ENCODE measurements at places on chromosomes 7 and 10.

DNA sequence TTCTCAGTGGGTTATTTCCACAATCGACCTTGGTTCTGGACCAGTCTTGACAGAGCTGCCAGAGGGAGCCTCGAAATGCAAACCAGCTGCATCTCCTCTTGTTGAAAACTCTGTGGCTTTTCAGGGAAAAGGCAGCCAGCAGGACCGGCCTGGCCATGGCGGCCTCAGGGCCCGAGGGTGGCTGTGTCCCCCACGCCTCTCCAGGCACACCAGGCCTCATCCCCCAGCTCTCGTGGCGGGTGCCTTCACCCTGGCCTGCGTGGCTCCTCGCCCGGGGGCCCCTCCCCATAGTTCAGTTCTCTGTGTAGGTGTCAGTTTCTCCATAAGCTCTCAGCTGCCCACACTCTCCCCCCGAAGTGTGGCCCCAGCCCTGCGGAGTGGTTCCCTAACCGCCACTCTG is 63.5 kb downstream of the MGMT start:
- peaks cover 4% of the 10 kb centered on the region for H3K4me1 ChIP-seq
- no peak overlapping the region for H3K27ac ChIP-seq
- no peak for DNase-seq

- DNase-seq, result no peak
- H3K4me1 ChIP-seq, result peaks cover 3% of the 10 kb centered on the region
- H3K27me3 ChIP-seq, result no peaks in the 10 kb centered on the region
Observed at GRCh38 chr7:78786055-78786454, 667.4 kb downstream of the MAGI2 start.

DNA sequence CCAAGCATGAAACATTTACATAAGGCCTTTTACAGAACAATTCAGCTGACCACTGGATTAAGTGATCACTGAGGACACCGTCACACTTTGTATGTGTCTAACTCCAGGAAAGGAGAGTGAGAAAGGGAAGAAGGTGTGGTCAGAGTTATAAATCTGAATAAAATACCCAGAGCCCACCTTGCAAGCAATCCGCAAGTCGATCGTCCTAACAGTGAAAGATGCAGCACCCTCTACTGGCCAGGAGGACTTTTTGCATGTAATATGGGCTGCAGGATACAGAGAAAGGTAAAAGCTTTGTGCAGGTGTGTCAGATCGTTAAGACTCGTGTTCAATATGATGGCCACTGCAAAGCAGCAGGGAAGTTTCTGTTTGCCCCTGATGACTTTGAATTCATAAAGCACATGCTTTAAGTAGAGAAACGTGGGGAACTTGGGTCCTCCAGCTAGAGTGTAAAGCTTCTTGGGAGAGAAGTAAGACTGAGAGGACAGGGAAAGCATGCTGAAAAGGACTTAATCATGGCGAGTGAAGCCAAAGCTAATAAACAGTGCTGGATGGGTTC is 68.5 kb upstream of the BMPER start:
- no peaks in the 10 kb centered on the region for H3K4me1 ChIP-seq
- no peaks in the 10 kb centered on the region for H3K27me3 ChIP-seq
- no peak overlapping the region for H3K4me3 ChIP-seq
- no peak overlapping the region for H3K27ac ChIP-seq
- H3K36me3 ChIP-seq, result no peaks in the 10 kb centered on the region

- DNase-seq, result no peak
- no peak overlapping the region for H3K4me3 ChIP-seq
- peaks cover 8% of the 10 kb centered on the region for H3K4me1 ChIP-seq
- H3K27me3 ChIP-seq, result no peaks in the 10 kb centered on the region
Observed at GRCh38 chr10:80729896-80730295, 192.2 kb downstream of the SH2D4B start.

DNA sequence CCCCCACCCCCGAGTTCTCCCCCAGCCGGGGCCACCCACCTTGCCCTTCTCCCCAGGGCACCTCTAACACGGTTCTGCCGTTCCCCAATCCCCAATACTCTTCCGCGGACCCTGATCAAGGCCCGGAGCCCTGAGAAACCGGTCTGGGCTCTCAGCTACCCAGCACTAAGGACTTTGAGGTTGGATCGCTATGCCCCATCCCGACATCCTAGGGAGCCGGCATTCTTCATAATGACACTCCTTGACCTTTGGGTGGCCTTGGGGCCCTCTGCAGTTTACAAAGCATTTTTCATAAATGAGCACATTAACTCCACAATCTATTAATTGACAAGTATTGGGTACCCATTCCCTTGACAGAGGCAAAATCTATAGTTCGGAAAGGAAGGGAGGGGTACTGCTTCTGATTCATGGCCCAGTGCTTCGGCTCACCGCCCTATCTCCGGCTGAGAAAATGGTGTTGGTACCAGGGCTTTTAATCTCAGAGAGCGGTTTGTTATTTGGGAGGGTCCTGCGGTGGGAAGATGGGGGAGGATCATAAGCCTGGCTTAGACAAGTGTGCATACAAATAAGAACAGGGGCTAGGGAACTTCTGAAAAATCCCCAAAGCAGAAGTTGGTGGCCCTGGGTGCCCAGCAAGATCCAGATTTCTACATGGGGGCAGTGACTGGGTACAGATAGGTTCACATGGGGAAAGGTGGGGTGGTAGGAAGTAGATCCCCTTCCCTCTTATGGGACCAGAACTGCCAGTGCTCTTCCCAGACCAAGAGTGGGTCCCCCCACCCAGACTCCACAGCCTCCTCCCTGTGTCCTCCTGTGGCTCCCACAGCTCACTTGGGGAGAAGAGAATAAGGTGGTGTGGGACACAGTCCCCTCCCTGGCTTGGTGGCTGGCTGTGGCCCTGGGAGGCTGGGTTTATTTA is 3.2 kb downstream of the IMPDH1 start:
- H3K4me3 ChIP-seq, result peak overlapping the region; percentile 38
- peaks cover 75% of the 10 kb centered on the region for H3K27me3 ChIP-seq
- DNase-seq, result peak; percentile 74
- no peak overlapping the region for H3K27ac ChIP-seq
- peaks cover 30% of the 10 kb centered on the region for H3K4me1 ChIP-seq
- no peaks in the 10 kb centered on the region for H3K36me3 ChIP-seq

GRCh38 chr7:96508371-96508770 is 186.5 kb upstream of the SLC25A13 start:
- no peak for DNase-seq
- no peaks in the 10 kb centered on the region for H3K27me3 ChIP-seq
- H3K36me3 ChIP-seq, result no peaks in the 10 kb centered on the region
- no peak overlapping the region for H3K27ac ChIP-seq

DNA sequence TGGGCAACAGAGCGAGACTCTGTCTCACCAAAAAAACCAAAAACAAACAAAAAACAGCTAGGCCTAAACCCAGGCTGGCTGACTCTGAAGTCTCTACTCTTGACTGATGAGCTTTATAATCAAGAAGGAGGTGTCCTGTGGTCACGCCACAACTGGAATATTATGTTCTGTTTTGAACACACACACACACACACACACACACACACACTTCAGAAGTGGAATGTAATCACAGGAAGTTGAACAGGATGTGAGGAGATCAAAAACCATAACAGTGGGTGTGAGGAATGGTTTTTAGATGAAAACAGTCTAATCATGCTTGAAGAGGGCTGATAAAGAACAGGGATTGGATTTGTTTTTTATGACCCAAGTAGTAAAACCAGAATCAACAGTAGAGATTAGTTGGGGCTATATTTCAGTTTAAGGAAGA is 51.1 kb upstream of the IL6 start:
- H3K27me3 ChIP-seq, result no peaks in the 10 kb centered on the region
- H3K27ac ChIP-seq, result no peak overlapping the region
- no peak overlapping the region for H3K4me3 ChIP-seq
- peaks cover 13% of the 10 kb centered on the region for H3K4me1 ChIP-seq

GRCh38 chr10:77866598-77866997 is 60.0 kb downstream of the DLG5 start:
- no peak overlapping the region for H3K27ac ChIP-seq
- H3K36me3 ChIP-seq, result no peaks in the 10 kb centered on the region
- no peaks in the 10 kb centered on the region for H3K27me3 ChIP-seq
- H3K4me3 ChIP-seq, result no peak overlapping the region

GRCh38 chr7:33191340-33191739 is 62.0 kb downstream of the BBS9 start:
- no peaks in the 10 kb centered on the region for H3K27me3 ChIP-seq
- H3K4me1 ChIP-seq, result no peaks in the 10 kb centered on the region
- no peak overlapping the region for H3K4me3 ChIP-seq
- no peak overlapping the region for H3K27ac ChIP-seq
- peak; percentile 51 for DNase-seq
- H3K36me3 ChIP-seq, result no peaks in the 10 kb centered on the region

DNA sequence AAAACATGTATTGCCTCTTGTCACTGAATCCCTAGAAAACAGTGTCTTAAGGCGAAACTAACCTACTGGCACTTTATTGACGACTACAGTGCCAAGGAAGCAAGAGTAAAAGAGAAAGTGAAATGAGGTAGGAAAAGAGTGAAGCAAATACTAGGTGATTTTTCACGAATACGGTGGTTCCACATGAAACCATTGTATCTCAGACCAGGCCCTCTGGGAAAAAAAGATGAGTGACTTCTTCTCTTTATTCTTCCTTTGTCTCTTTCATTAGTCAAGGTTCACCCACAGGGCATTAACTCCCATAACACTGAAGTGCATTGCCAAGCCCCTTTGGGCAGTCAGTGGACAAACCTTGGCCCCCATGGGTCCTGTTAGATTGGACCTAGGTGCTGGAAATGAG is 16.2 kb upstream of the MACC1 start:
- H3K27ac ChIP-seq, result no peak overlapping the region
- H3K27me3 ChIP-seq, result no peaks in the 10 kb centered on the region
- no peak for DNase-seq
- no peaks in the 10 kb centered on the region for H3K36me3 ChIP-seq

GRCh38 chr10:25261558-25261957 is 86.8 kb downstream of the GPR158 start:
- no peaks in the 10 kb centered on the region for H3K4me1 ChIP-seq
- DNase-seq, result no peak
- no peak overlapping the region for H3K4me3 ChIP-seq
- no peaks in the 10 kb centered on the region for H3K36me3 ChIP-seq

DNA sequence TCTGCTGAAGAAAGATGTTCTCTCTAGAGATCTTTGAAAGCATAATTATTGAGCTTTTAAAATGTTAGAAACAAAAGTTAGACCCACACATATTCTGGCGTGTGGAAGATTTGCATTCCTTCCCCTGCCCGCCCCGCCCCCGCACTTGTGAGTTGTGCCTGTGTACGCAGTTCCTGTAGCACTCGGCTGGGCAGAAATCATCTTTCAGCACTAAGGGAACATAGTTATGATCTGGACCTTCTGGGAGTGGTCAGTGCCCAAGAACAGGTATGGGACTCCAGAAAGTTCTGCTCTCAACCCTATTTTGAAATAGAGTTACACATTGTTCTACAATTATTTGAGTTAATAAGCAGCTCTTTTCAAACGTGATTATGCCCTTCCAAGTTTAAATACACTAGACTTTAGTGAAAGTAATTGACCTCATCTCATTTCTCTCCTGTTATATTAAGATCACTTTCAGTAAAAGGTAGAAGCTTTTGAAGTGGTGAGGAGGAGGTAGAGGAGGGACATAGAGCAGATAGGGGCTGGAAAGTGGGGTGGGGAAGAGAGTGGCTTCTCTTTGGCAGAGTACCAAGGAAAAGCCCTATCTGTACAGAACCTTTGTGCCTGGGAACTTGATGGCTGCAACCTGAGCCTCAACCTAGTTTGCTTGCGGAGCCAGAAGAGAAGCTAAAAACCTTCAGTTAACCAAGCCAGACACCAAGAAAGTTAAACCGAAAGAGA is 5.7 kb downstream of the BLVRA start:
- H3K4me3 ChIP-seq, result no peak overlapping the region
- peaks cover 22% of the 10 kb centered on the region for H3K4me1 ChIP-seq
- H3K36me3 ChIP-seq, result no peaks in the 10 kb centered on the region
- H3K27me3 ChIP-seq, result peaks cover 11% of the 10 kb centered on the region

DNA sequence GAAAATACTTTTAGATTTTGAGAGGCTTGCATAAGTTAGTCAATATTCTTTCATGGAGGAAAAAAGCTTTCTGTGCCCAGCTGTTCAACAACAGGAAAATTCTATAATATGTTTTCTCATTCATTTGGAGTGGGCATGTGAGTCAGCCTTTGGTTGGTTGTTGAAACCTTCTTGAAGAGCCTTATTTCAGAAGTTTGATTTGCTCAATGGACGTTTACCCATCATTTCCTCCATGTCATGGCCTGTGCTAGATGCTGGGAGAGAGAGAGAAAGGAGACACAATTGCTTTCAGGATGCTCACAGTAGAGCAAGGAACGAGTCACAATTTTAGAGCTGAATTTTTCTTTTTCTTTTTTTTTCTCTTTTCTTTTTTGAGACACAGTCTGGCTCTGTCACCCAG is 181.7 kb downstream of the PRKCQ start:
- DNase-seq, result no peak
- no peak overlapping the region for H3K27ac ChIP-seq
- H3K4me3 ChIP-seq, result no peak overlapping the region
- no peaks in the 10 kb centered on the region for H3K36me3 ChIP-seq
- peaks cover 8% of the 10 kb centered on the region for H3K4me1 ChIP-seq
- H3K27me3 ChIP-seq, result no peaks in the 10 kb centered on the region

DNA sequence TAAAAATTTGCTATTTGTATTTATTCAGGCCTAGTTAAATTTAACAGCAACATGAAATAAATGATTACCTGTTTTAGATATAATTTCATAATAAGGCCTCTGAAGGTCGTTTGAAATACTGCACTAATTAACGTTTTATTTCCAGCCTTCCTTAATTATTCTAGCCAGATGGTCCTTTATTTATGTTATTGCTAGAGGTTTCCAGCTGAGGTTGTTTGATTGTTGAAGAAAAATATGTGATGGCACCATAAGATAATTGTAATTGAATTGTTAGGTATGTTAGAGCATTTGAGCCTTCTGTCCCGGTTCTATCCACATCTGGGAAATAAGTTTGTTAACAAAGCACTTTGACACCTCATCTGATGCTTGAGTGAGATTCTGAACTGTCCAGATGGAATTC is 556.1 kb downstream of the ATRNL1 start:
- no peak for DNase-seq
- H3K27ac ChIP-seq, result no peak overlapping the region
- H3K36me3 ChIP-seq, result no peaks in the 10 kb centered on the region

GRCh38 chr7:93830141-93830925 is 60.2 kb downstream of the TFPI2 start:
- H3K4me1 ChIP-seq, result peaks cover 6% of the 10 kb centered on the region
- no peak for DNase-seq
- H3K4me3 ChIP-seq, result no peak overlapping the region
- no peaks in the 10 kb centered on the region for H3K36me3 ChIP-seq
- H3K27ac ChIP-seq, result no peak overlapping the region

- peaks cover 3% of the 10 kb centered on the region for H3K4me1 ChIP-seq
- DNase-seq, result no peak
- no peaks in the 10 kb centered on the region for H3K36me3 ChIP-seq
- no peaks in the 10 kb centered on the region for H3K27me3 ChIP-seq
- no peak overlapping the region for H3K4me3 ChIP-seq
- no peak overlapping the region for H3K27ac ChIP-seq
Observed at GRCh38 chr7:50346545-50347497, 42.3 kb downstream of the IKZF1 start.

GRCh38 chr10:50799595-50799994 is 59.9 kb downstream of the ASAH2B start:
- H3K4me3 ChIP-seq, result no peak overlapping the region
- H3K36me3 ChIP-seq, result no peaks in the 10 kb centered on the region
- H3K4me1 ChIP-seq, result peaks cover 4% of the 10 kb centered on the region
- DNase-seq, result no peak

GRCh38 chr7:44977959-44978335 is 868 bp downstream of the MYO1G start:
- no peak for DNase-seq
- no peaks in the 10 kb centered on the region for H3K27me3 ChIP-seq
- no peaks in the 10 kb centered on the region for H3K4me1 ChIP-seq
- H3K27ac ChIP-seq, result no peak overlapping the region
- no peak overlapping the region for H3K4me3 ChIP-seq
